ENCODE measurements at places on chromosomes 7 and 10.
A peak's percentile ranks its signal among the peaks of the same experiment; 100 is the strongest.

- DNase-seq: no peak
Measured at GRCh38 chr7:122944682-122945303, 50.7 kb downstream of the TAS2R16 start.

DNA sequence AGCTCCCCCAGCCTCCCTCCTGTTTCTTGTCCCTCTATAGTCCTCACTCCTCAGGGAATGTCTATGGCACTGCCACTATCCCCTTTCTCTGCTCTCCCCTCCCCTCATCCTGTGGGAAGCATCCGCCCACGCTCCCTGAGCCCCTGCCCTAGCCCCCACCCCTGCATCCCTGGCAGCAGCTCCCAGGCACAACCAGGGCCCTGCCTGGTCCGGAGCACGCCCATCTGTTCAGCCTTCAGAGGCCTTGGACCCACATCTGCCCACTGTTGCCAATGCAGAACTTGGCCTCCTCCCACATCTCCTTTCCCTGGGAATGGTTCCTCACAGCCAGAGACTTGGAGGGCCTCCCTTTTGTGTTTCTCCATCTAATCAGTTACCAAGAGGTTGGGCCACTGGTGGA is 20.4 kb upstream of the TBRG4 start:
- DNase-seq: no peak

DNA sequence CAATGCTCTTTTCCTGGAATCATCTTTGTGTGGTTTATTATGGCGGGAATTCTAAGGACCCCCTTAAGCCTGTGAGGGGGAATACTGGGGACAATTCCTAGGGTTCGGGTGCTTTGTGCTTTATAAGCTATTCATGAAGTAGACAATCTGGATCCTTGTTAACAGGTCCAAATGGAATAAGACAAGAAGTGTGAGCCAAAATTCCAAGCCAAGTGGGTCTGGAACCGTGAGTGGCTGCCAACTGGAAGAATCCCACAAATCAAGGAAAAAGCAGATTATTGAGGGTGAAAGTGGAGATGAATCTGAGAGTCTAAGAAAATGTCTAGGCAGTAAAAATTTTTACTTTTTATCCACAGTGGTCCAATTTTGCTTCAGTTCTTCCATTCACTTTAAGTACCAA is 136.8 kb downstream of the MDFIC start:
- no peak for DNase-seq

DNA sequence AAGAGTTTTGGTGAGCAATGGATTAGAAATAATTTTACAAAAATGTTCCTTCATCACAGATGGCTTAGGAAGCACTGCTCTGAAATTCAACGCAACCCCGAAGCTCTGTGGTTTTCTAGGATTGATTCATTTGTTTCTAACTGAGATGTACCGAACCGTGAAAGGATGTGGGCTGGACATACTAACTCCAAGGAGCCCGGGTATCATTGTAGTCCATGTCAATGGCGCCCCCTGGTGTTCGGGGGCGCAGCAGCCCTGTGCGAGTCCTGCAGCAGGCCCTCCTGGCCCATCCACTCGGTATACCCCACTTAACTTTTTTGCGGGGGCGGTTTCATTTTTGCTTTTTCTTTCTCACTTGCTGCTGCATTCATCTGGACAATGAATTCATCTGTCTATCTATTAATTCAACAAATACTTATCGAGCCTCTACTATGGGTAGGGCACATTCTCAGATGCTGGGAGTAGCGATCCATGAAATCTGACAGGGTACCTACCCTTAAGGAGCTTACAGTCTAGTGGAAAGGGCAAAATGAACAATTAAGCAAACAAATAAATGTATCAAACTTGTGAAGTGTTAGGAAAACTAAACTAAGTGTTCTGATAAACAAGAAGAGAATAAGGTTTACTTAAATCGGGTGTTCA is 25.2 kb upstream of the ITPRID1 start:
- peak; percentile 48 for DNase-seq

GRCh38 chr10:83274088-83274487 is 865.2 kb upstream of the GHITM start:
- DNase-seq: no peak

GRCh38 chr7:92614660-92615174 is 24.5 kb upstream of the FAM133B start:
- DNase-seq: peak; percentile 35

GRCh38 chr7:70913924-70914323 is 218.0 kb upstream of the GALNT17 start:
- DNase-seq: no peak

GRCh38 chr7:137443616-137444015 is 100.1 kb upstream of the PTN start:
- DNase-seq: peak; percentile 89

GRCh38 chr7:109284943-109285342 is 715.3 kb downstream of the DNAJB9 start:
- DNase-seq: no peak

- DNase-seq: no peak
Measured at GRCh38 chr7:116780966-116781365, 81.4 kb upstream of the CAPZA2 start.

DNA sequence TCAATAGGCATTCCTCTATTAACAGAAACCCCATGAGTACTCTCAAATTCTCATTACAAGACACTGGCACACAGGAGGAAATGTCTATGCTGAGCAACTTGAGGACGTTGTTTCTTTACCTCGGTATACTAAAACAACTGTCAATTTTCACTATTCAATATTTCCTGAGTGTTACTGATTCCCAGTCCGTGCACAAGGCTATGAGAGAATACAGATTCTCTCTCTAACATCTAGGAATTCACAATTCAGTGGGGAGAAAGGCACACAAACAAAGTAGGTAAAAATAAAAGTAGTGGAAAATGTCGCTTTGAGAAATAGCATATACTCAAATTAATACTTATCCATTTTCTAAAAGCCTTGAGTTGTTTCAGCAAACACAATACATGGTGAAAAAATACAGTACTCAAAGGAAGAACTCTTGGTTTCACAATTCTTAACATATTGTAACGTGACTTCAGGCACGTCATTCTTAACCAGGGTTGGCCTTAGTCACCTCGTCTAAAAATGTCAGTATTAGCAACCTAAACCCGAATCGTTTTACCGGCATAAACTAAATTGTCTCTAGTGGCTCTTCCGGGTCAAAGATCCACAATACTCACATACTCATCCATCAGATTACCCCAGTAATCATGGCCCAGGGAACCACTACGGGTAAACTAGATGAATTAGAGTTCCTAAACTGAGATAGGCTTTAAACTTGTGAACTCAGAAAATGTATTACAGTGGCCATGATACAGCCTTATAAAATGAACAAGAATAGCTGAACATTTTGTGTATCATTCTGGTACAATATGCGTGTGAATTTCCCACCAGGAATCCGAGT is 1.5 kb downstream of the IPMK start:
- peak; percentile 47 for DNase-seq

GRCh38 chr10:6659451-6659850 is 79.4 kb upstream of the PRKCQ start:
- no peak for DNase-seq

DNA sequence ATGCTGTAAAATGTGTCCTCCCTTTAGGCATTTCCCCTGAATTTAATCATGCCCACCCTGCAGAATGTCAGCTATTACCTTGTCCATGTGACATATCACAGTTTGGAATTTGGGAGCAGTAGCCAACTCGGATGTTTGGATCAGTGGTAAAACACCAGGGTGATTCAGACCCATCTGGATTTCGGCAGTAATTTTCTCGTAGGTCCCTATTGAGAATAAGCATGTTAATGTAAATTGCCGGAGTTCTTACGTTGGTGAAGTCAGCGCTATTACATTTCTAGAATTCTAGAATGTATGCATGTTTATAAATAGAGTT is 44.1 kb downstream of the HGF start:
- peak; percentile 95 for DNase-seq

Data from fibroblast of skin of abdomen (primary cell).